ENCODE measurements at places on chromosomes 1 and 21.

DNA sequence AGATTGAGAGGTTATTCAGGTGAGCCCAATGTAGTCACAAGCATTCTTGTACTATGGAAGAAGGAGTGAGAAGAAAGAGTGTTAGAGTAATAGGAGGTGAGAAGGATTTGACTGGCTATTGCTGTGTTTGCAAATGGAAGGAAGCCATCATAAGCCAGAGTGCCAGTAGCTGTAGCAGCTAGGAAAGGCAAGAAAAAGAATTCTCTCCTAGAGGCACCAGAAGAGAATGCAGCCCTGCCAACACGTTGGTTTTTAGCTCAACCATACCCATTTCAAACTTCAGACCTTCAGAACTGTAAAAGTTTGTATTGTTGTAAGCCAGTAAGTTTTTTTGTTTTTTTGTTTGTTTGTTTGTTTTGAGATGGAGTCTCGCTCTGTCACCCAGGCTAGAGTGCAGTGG lies 8.9 kb upstream of the IL12RB2 start:
- no peak for DNase-seq

DNA sequence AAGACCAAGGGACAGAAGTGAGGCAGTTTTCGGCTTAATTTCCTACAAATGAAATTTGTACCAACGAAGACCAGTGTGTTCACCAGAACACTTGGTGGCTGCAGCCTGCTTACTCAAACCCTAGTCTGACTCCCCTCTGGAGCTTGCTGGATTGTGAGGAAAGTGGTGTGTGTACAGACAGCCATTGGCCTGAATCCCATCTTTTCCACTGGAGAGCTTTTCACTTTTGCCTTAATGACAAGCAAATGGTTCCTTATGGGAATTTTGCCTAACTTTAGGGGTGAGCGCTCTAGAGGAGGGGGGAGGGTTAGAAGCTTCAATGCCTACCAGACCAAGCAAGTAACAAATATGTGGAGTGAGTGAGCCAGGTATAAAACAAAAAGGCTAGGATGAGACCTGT lies 17.3 kb downstream of the METTL13 start:
- no peak for DNase-seq

DNA sequence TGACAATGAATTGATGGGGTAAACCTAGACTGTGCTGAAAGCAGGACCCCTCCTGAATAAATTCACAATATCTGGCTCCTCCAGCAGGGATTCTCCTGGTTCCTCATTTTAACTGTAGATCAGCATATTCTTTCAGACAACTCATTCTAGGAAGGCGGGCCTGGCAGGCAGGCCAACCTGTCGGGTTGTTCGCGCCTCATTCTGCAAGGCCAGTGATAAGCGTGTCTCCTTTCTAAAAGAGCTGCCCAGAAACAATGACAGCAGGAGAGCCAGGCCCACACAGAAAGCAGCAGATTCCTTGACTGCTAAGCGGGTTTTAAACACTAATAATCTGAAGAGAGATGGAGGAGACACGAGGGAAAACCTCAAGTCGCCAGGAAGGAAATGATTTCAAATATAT lies 70.0 kb downstream of the NTPCR start:
- no peak for DNase-seq

- no peak for DNase-seq
These were observed 227.9 kb downstream of the KCNT2 start for GRCh38 chr1:196380316-196380715.

DNA sequence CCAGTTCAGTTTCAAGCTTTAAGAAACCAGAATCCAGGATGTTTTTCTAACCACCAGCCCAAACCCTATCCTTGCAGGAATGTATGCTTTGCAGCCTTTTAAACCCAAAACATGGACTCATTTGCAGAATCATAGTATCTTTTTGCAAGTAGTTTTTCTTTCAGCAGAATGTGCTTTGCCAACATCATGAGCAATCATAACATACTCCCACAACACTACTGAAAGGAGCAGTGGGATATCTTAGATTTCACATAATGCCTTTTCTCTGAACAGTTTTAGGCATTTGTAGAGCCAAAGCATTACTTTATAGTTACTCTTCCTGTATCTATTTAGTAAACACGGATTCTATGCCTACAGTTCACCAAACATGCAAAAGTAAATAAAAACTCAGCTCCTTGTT lies 10.0 kb upstream of the SH2D2A start:
- no peak for DNase-seq

- no peak for DNase-seq
These were observed 885.3 kb downstream of the TTLL7 start for GRCh38 chr1:83113652-83114051.

- DNase-seq, result no peak
These were observed 163.8 kb downstream of the FAF1 start for GRCh38 chr1:50796272-50796671.
